ENCODE measurements at places on chromosomes 13 and 19.

GRCh38 chr13:92941167-92941566, 285.4 kb upstream of the GPC6 start:
- no peak for DNase-seq

DNA sequence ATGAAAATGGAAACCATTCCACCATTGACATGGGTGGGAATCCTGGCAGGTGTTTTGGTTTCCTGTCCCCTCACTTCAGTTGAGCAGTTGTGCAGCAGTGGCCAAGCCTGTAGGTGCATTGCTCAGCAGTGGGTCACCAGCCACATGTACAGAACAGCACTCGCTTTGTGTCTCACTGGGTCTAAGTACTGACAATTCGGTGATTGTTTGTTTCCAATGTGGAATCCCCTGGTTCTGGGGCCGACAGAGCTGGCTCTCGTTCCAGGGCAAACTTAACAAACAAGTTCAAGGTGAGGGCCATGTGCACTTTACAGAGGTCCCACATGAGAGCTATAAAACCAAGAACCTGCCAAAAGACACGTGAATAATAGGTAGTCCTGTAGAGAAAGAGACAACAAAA, 54.1 kb upstream of the SPATA13 start:
- DNase-seq, result no peak

- peak; percentile 60 for DNase-seq
Observed at GRCh38 chr13:101425623-101426022, 9.3 kb upstream of the NALCN start.

DNA sequence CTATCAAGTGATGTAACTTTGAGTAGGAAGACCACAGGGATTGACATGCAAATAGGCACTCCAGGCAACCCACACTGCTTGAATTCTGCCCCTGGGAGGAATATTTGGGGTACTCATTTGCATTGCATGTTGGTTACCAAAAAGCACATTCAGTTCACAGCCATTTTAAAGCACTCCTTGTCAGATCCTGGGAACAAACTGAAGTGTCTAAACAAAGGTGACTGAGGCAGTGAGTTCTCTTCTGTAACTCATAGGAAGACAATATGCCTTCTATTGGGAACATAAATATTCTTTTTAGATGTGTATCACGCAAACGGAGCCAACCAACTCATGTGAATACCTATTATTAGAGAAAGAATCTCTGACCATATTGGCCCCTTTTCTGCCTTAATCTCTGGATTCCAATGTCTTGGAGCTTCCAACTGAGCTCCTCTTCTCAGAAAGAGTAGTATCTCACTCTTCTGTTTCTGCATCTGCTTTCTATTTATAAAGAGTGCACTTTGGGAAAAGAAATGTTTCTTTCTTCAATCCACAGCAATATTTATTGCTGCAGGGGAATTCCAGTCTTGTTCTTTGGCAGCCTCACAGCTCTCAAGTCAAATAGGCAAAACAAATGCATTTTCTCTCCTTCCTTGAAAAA, 125.7 kb upstream of the NBEA start:
- no peak for DNase-seq

DNA sequence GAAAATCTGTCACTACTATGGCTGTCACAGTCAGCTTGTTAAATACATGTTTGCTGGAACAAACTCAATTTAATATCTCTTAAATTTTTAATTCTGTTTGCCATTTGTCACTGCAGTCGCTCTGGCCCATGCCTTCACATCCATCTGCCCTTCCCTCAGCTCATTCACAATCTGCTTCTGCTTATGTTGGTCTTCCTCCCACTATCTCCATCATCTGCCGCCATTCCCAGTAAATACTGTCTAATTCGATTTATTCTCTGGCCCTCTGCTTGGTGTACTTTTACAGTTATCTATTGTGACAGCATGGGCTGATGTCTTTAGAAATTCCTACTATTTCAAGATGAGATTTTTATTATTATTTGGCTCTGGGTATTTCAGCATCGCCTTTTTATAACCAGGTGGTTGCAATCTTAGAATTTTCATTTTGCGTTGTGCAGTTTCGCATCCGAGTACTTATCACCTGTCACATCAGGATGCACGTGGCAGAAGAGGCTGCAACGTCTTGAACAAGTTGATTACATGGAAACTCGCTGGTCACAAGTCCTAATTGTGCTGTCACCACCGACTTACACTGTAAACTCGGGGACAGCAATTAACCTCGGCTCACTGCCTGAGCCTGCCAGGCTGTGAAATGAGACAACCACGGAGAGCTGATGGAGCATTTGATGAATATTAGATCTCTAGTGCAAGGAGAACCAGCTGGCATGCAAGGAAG, 158.4 kb downstream of the MYO16 start:
- no peak for DNase-seq

DNA sequence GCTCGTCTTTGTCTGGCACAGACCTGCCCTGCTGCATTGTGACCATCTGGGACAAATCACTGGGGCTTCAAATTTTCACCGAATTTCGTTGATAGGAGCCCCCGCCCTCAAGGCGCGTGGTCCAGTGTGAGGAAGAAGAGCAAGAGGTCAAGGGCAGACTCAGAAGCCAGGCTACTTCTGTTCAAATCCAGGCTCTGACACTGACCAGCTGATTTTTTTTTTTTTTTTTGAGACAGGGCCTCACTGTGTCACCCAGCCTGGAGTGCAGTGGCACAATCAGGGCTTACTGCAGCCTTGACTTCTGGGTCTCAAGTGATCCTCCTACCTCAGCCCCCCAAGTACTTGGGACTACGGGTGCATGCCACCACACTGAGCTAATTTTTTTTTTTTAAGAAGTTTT, 7.2 kb downstream of the SYNGR4 start:
- no peak for DNase-seq

GRCh38 chr13:48849515-48849914, 126.2 kb upstream of the FNDC3A start:
- DNase-seq, result no peak
